ENCODE measurements at places on chromosomes 12 and 14. TPM values are rescaled to one million over a fixed set of nuclear protein-coding genes. Genes with fewer than 3 reads are reported as not detected.

- DNase-seq = peak; percentile 42
Observed at GRCh38 chr12:26028953-26029735, 70.7 kb downstream of the RASSF8 start.

DNA sequence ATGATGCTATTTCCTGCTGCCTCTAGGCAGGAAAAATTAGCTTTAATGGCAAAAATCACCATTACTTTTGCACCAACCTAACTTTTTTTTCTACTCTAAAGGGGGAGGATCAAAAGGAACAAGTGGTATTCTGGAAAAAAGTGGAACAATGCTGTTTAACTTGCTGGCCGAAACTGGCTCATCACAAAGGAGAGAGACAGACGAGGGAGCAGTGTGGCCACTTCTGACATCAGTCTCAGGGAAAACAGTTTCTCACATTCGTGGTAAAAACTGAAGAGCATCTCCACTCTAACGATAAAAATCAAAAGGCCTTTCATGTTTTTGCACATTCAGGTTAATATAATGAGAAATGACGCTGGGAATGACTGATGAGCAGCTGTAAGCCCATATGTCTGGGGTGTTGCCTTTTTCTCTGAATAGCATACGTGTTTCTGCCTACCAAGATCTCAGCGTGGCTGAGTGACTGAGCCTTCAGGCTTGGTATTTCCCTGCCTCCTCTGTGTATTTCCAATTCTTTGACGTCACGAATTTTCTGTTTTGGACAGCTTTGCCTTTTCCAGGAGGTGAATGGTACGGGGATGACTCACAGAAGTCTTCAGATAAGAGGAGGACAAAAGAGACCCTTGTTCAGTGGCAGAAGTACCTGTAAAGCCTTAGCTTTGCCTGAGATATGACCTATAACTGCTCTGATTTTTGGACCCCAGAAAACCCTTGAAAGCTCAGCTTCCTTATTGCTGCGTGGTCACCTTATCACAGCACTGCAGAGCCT lies 358.8 kb downstream of the GLT1D1 start:
- no peak for DNase-seq

- no peak for DNase-seq
Observed at GRCh38 chr12:125092872-125093680, 27.8 kb downstream of the AACS start.

The RNASE7 gene
- 4.1 TPM for total RNA-seq

- no peak for DNase-seq
Observed at GRCh38 chr14:23638414-23639047, 2.4 kb downstream of the DHRS2 start.

The MAGOHB gene
- 29.1 TPM for total RNA-seq

DNA sequence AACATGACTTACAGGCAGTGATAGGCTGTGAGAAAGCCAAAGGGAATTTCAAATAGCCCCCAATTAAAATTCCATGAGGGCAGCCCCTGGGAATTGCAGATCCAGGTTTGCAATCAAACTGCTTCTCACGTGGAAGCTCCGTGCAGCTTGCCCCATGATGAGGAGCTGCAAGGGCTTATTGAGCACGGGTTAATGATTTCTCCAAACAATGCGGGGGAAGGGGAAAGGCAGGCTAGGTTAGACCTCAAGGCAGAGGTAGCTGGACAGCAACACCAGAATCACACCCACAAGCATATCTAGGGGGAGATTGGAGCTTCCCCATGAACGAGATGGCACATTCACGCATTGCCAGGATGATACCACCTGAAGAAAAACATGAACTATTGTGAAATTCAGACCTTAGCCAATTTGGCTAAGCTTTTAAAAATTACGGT lies 5.0 kb upstream of the DUSP6 start:
- DNase-seq = no peak

- DNase-seq = no peak
Observed at GRCh38 chr12:50655374-50655921, 108.5 kb upstream of the ATF1 start.

The LGR5 gene
- total RNA-seq = 4.1 TPM

DNA sequence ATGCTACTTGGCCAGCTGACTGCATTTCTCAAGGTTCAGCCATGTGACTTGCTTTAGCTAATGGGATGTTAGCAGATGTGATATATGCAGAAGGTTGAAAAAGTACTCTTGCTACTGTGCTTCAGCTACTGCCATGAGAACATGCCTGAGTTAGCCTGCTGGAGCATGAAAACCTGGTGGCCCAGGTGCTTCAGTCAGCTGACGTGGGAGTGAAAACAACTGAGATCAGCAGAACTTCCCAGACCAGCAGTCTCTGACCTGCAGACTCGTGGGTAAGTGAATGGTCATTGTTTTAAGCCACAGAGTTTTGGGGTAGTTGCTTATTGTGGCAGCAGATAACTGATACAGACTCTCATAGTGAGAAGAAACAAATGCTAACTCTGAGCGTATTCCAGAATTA lies 118.6 kb upstream of the GRIN2B start:
- DNase-seq = no peak

The DPY19L2 gene
- total RNA-seq = 22.9 TPM

The RGS6 gene
- 4.3 TPM for total RNA-seq

DNA sequence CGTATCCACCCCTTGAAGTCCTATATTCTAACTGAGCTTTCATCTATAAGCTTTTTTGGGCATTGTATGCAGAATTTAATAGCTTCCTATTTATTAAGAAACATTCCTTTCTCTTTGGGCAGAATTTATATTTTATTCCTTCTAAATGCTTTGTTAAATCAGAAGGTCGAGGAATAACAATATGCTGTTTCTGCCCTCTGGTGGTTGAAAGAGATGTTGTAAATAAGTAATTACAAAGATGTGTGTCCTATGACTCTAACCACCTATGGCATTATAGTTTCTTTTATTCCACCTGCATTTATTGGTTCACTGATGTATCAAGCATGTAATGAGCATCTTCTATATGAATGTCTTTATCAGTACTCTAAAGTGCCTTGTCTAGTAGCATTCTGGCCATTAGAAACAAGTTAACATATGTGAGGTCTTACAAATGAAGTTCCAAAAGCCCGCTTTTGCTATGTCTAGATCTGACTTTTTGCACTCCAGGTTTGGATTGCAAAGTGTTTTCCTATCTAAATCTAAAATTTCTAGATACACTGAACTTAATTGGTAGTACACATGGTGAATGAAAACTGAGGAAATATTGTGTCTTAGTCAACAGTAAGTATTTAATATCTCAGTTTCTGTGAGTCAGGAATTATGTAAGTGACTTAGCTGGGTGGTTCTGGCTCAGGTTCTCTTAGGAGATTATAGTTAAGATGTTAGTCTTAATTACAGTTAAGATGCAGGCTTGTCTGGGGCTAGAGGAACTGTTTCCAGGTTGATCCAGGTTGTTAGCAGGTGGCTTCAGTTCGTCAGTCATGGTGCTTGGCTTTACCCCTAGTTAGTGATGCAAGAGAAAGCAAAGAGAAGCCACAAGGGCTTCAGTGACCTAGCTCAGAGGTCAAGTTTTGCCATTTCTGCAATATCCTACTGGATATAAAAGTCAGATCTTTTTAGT lies 57.5 kb downstream of the PLEKHA5 start:
- peak; percentile 59 for DNase-seq

The KRT6C gene
- 2.6 TPM for total RNA-seq

- no peak for DNase-seq
Observed at GRCh38 chr14:68520637-68521556, 272.0 kb downstream of the ZFP36L1 start.

The SOS2 gene
- total RNA-seq = 29.9 TPM

The MAPK1IP1L gene
- 20.9 TPM for total RNA-seq

The SYNDIG1L gene
- not detected for total RNA-seq

DNA sequence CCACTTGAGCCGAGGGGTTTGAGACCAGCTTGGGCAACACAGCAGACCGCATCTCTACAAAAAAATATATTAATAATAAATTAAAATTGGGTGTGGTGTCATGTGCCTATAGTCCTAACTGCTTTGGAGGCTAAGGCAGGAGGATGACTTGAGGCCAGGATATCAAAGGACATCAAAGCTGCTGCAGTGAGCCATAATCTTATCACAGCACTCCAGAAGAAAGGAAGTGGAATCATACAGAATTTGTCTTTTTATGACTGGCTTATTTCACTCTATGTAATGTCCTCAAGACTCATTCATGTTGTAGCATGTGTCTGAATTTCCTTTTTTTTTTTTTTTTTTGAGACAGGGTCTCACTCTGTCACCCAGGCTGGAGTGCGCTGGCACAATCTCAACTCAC lies 43.9 kb upstream of the NUDT4 start:
- DNase-seq = no peak

DNA sequence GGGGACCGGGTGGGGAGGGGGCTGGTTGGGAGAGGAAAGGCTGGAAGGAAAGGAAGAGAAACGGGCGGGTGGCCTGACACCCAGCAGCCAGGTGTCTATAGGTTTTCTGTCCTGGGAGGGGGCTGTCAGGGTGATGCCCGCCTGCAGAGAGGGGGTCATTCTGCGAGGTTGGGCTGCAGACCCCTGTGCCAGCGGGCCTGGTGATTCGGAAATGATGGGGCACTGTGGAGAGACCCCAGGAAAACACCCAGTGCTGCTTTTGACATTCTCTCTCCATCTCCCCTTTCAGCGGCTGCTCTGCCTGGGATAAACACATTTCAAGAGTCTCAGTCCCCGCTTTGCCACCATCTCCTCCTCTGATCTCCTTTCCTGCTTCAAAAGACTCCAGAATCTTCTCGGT lies 168.5 kb upstream of the RTL1 start:
- DNase-seq = no peak

DNA sequence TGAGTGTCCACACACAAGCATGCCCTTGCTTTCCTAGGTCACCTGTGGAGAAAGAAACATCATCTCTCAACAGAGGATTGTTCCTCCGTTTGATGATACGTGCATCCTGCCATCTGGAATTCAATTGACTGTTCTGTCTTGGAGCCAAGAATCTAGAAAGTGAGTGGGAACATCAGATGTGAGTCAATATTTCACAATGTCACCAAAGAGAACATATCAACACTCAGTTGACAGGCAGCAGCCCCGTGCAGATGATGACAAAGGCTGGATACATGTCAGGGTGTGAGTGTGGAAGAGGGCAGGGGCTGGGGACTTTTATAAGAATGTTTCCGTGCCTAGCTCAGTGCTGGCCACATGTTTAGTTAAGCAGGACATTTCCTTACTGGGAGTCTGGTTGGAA lies 76.1 kb downstream of the TBC1D30 start:
- DNase-seq = no peak

DNA sequence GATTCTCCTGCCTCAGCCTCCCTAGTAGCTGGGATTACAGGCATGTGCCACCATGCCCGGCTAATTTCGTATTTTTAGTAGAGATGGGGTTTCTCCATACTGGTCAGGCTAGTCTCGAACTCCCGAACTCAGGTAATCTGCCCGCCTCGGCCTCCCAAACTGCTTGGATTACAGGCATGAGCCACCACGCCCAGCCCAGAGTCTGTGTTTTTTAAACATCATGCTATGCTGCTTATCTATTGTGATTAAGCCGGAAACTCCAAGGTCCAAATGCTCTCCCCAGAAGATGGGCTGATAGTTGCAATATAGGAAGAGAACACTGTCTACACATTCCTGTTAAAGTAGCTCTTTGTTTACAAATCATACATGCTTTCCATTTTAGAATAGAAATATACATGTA lies 30.5 kb upstream of the MAX start:
- no peak for DNase-seq

The PAX9 gene
- total RNA-seq = 2.9 TPM

DNA sequence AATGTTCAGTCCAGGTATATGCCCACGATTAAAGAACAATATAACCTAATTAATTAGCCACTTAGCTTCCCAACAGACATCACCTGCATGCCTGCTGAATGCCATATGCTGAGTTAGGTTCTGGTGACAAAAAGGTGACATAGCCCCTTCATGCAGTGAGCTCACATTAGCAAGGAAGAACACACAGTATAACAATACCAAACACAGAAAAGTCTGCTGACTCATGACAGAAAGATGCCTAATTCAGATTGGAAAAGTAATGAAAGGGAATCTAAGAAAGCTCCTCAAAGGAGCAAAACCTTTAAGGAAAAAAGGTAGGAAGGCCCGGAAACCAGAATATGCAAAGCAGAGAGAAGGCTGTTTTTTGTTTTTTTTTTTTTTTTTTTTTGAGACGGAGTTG lies 59.0 kb downstream of the FERMT2 start:
- no peak for DNase-seq

DNA sequence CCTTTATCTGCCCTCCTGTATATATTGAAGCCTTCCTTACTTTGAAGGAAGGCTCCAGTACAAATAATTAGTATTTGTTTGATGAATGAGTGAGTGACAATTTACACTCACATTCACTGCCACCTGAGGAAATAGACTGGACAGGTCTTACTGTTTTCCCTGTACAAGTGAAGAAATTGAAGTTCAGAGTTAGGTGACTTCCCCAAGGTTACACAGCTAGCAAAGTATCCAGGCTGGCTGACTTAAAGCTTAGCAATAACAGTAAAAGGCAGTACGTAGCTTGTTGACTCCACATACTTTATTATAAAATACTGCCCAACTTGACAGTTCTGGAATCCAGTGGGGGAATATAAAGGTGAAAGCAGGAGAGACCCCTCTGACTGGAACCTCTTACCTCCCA lies 2.6 kb upstream of the KRT18 start:
- no peak for DNase-seq

DNA sequence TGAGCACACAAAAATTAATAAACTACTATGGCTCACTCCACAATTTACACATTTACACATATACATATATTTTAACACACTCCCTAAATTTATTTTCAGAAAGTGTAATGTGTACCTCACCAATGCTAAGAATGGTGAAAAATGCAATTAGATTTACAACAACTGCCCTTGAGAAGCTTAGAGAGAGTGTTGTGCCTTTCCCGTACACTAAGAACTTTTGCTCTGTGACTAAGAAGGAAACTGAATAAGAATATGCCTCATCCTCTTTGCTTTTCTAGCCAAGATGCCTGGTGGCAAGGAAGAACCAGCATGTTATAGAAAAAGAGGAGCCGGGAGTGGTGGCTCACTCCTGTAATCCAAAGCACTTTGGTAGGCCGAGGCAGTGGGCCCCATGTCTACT lies 62.3 kb downstream of the SINHCAF start:
- no peak for DNase-seq

The KIF5A gene
- total RNA-seq = 2.2 TPM

DNA sequence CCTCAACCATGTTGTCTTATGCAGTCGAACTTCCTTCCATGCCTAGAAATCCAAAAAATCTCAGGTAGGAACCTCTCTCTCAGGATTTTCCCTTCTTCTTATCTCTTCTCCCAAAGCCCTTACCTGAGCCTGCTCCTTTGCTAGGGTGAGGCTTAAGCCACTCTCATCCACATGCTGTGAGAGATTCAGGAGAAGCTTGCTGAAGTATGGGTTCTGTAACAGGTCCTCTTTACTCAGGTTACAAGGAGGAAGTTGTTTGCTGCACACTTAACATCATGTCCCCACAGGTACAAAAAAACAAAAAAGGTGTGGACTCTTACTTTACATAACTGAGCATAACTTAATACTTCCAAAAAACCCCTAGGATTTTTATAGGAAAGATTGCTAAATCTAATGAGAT lies 4.5 kb downstream of the HAUS4 start:
- no peak for DNase-seq

The CYP27B1 gene
- not detected for total RNA-seq

The RAB15 gene
- 12.0 TPM for total RNA-seq

- DNase-seq = peak; percentile 31
Observed at GRCh38 chr12:52672321-52672933, 7.8 kb downstream of the KRT1 start.

The SRRM4 gene
- total RNA-seq = 0.96 TPM

Measured in umbilical cord (tissue), 2 donors.